ENCODE measurements at places on chromosomes 6 and 20.

- DNase-seq, result no peak
These were observed 23.0 kb downstream of the NHLRC1 start for GRCh38 chr6:18099511-18099910.

GRCh38 chr6:158226655-158227512 lies 58.7 kb downstream of the GTF2H5 start:
- no peak for DNase-seq

DNA sequence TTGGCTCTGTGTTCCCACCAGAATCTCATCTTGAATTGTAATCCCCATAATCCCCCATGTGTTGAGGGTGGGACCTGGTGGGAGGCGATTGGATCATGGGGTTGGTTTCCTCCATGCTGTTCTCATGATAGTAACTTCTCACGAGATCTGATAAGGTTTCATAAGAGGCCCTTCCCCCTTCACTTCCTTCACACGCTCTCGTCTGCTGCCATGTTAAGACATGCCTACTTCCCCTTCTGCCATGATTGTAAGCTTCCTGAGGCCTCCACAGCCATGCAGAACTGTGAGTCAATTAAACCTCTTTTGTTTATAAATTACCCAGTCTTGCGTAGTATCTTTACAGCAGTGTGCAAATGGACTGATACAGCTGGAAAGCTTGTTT lies 90.0 kb downstream of the ELOVL5 start:
- DNase-seq, result no peak

GRCh38 chr6:126172131-126172530 lies 167.8 kb upstream of the CENPW start:
- DNase-seq, result no peak

DNA sequence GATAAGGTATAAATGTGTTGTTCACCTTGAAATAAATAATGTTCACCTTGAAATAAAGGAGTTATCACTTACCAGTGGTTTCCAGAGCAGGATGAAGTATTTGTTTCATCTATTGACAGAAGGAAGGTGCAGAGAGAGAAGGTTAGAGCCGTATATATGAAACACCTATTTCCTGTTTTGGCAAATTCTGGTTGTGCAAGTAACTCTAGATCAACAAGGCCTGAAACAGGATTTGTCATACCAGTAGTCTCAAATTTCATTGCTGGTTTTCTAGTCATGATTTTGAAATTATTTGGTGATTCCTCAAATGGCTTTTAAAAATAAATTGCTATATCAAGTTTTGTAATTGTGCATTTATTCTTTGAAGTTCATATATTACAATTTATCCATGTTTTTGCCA lies at the start of gene CRISP3:
CRISP3 (minus strand) TSS at position 130 of the 400 bp plus-strand sequence; CDS start at position 109, 21 bp downstream.
- DNase-seq, result no peak

DNA sequence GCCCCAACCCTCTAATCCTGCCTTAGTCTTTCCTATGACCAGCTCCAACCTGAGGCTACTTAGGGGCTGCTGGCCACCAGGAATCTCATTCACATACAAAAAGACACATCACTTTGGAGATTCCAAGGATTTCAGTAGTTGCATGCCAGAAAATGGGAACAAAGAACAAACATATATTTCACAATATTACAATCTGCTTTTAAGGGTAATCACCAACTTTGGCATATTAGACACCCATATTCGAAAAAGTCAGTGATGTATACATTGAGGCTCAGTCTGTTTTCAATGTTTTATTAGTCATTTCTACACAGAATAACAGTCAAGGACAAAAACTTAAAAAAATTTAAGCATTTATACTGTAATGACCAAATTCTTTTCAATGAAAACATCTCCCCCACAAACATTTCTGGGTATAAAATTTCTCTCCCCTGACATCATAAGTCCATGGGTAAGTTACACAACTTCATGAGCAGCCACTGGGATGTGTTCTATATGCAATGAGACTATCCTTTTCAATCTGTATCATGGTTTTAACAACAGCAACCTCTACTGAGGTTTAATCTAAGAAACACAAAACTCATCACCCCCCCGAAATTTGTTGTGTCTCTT lies 103.5 kb downstream of the MAP7 start:
- DNase-seq, result no peak
